ENCODE measurements at places on chromosomes 2 and 18. TPM values are rescaled to one million over a fixed set of nuclear protein-coding genes. Genes with fewer than 3 reads are reported as not detected.
A peak's percentile ranks its signal among the peaks of the same experiment; 100 is the strongest.

DNA sequence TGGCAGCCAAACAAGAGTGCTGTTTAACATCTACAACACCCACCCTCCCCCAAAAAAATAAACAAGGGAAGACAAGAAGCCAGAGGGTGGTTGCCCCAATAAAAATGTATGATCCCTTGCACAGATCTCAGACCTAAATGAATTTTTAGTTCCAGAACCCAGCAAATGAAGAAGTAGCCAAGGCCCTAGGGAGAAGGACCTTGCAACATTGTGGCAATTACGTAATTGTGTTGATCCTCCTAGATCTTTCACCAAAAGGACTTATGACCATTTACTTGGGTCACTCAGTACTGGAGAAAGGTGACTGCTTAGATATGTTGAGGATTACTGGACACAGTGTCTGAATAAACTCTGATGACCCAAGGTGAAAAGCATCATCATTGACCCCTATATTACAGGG lies 1393.8 kb downstream of the LRP1B start:
- H3K4me3 ChIP-seq: no peak overlapping the region
- no peak for DNase-seq
- H3K4me1 ChIP-seq: no peaks in the 10 kb centered on the region
- no peaks in the 10 kb centered on the region for H3K27me3 ChIP-seq

DNA sequence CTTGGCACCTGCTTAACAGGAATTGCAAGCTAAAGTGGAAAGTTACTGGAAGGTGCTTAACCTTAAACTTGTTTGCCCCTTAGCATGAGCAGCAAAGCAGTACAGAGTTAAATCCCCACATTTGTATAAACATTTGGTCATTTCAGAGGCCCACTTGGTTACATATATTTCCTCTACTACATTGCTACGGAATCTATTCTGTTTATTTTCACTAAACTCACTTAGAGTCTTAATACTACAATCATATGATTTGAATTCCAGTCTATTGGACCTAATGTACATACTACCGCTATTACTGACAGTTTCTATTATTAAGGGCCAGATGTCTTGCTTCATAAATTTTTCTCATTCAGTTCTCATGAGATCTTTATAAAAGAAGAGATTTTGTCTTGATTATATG lies 1294.0 kb downstream of the LRP1B start:
- H3K36me3 ChIP-seq: no peaks in the 10 kb centered on the region
- H3K27me3 ChIP-seq: no peaks in the 10 kb centered on the region
- H3K27ac ChIP-seq: no peak overlapping the region

DNA sequence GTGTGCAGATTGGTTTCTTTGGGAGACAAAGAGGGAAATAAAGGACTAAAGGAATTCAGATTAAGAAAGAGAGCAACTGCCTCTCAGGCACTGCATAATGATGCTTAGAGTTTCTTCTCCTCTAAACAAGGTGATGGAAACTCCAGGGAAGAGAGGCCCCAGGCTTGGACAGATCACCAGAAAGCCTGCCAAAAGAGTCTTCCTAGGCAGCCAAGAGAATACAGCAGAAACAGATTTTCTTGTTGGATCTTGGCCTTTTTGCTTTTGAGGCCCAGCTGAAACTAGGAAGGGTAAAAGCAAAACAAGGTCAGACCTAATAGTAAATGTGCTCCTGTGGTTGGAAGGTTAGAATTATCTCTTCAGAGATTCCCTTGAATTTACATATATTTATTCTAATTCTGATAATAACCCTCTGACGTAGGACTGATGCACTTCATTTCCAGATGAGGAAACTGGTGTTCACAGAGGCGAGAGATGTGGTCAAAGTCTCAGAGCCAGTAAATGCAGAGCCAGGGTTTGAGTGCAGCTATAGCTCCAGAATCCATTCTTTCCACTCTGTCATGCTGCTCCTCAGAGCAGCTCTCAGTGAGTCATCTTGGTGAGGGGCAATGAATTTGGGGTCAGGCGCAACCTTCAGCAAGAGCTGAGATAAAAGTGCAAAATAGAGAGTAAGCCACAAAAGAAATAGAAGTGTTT lies 142.3 kb upstream of the FBXO11 start:
- no peaks in the 10 kb centered on the region for H3K4me1 ChIP-seq
- no peaks in the 10 kb centered on the region for H3K36me3 ChIP-seq
- H3K27me3 ChIP-seq: no peaks in the 10 kb centered on the region
- DNase-seq: no peak

DNA sequence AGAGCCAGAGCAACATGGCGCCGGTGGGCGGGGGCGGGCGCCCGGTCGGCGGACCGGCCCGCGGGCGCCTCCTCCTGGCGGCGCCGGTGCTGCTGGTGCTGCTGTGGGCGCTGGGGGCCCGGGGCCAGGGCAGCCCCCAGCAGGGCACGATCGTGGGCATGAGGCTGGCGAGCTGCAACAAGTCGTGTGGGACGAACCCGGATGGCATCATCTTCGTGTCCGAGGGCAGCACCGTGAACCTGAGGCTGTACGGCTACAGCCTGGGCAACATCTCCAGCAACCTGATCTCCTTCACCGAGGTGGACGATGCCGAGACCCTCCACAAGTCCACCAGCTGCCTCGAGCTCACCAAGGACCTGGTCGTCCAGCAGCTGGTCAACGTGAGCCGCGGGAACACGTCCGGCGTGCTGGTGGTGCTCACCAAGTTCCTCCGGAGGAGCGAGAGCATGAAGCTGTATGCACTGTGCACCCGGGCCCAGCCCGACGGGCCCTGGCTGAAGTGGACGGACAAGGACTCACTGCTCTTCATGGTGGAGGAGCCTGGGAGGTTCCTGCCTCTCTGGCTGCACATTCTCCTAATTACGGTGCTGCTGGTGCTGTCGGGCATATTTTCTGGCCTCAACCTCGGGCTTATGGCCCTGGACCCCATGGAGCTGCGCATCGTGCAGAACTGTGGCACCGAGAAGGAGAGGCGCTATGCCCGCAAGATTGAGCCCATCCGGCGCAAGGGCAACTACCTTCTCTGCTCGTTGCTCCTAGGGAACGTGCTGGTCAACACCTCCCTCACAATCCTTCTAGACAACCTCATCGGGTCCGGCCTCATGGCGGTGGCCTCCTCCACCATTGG lies 507 bp downstream of the CNNM4 start:
- peak overlapping the region; percentile 50 for H3K4me3 ChIP-seq
- DNase-seq: no peak
- H3K27me3 ChIP-seq: no peaks in the 10 kb centered on the region
- H3K36me3 ChIP-seq: no peaks in the 10 kb centered on the region

DNA sequence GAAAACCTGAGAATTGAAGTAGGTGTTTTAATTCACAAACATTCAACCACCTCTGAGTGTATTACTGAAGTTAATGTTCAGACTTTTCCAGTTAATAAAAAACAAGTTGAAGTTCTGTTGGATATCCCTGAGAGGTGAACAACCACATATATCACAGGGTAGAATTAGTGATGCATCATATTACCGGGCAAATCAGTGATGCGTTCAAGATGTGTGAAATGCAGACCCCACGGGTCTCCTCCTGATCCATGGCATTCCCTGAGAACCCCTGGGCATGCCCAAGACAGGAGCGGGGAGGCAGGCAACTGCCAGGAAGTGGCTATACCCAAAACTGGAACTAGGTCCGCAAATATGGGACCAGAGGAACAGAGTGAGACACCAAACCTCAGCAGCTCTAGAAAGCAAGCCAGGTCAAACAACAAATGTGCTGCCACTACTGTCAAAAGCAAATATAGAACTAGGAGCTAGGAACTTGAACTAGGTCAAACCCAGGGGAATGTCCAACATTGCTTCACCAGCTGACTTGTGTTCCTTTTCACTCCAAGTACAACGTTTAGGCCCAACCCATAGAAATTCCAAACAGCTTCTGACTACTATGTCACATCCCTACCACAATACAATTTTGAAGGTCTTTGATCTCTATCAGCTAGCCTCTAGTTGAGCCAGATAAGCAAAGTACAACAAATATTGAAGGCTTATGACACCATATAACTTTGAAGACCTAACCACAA lies 20.2 kb downstream of the PSTPIP2 start:
- no peaks in the 10 kb centered on the region for H3K27me3 ChIP-seq
- no peak for DNase-seq
- H3K4me3 ChIP-seq: no peak overlapping the region

- no peak for DNase-seq
- no peaks in the 10 kb centered on the region for H3K4me1 ChIP-seq
- no peaks in the 10 kb centered on the region for H3K36me3 ChIP-seq
- H3K4me3 ChIP-seq: no peak overlapping the region
Measured at GRCh38 chr18:75618146-75618545, 190.6 kb upstream of the SMIM21 start.

- H3K36me3 ChIP-seq: no peaks in the 10 kb centered on the region
- no peaks in the 10 kb centered on the region for H3K27me3 ChIP-seq
- no peak overlapping the region for H3K27ac ChIP-seq
- H3K4me1 ChIP-seq: no peaks in the 10 kb centered on the region
- H3K4me3 ChIP-seq: no peak overlapping the region
- DNase-seq: no peak
Measured at GRCh38 chr2:211354481-211354880, 798.1 kb downstream of the CPS1 start.

GRCh38 chr18:49935215-49935614 lies 121.9 kb upstream of the ACAA2 start:
- H3K4me3 ChIP-seq: no peak overlapping the region
- H3K27me3 ChIP-seq: no peaks in the 10 kb centered on the region

- no peak for DNase-seq
- H3K36me3 ChIP-seq: no peaks in the 10 kb centered on the region
- no peak overlapping the region for H3K4me3 ChIP-seq
- H3K27me3 ChIP-seq: no peaks in the 10 kb centered on the region
Measured at GRCh38 chr2:189297446-189297845, 117.9 kb upstream of the COL5A2 start.

GRCh38 chr2:135741395-135742324 lies at the start of gene UBXN4:
TSS of gene UBXN4 (plus strand) at chr2:135741855. CDS start at chr2:135741930, 75 bp downstream.
- no peaks in the 10 kb centered on the region for H3K36me3 ChIP-seq
- H3K27ac ChIP-seq: peak within 1 kb of the TSS; percentile 99
- H3K4me1 ChIP-seq: no peaks in the 10 kb centered on the region
- H3K27me3 ChIP-seq: no peaks in the 10 kb centered on the region
- H3K4me3 ChIP-seq: peak within 1 kb of the TSS; percentile 90

GRCh38 chr18:51513517-51513916 lies 316.0 kb upstream of the MEX3C start:
- H3K4me3 ChIP-seq: no peak overlapping the region
- H3K27ac ChIP-seq: no peak overlapping the region
- no peaks in the 10 kb centered on the region for H3K4me1 ChIP-seq

- H3K4me1 ChIP-seq: no peaks in the 10 kb centered on the region
- no peak overlapping the region for H3K27ac ChIP-seq
- no peaks in the 10 kb centered on the region for H3K27me3 ChIP-seq
- no peak for DNase-seq
Measured at GRCh38 chr2:164671664-164672396, 50.5 kb upstream of the GRB14 start.

DNA sequence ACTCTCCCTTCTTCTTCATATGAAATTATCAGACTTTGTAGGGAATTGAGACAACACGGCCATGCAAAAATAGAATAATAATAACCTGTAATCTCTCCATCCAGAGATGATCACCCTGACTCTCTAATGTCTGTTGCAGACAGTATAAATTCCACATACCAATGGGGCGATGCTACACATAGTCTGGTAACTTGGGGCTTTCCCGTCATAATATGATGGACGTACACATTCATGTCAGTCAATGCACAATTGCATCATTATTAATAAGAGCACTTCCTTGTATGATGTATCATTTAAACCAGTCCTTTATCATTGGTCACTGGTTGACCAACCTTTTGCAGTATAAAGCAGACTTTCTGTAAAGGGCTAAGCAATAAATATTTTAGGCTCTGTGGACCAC lies 39.5 kb upstream of the SCLY start:
- no peak overlapping the region for H3K4me3 ChIP-seq
- no peaks in the 10 kb centered on the region for H3K4me1 ChIP-seq
- H3K36me3 ChIP-seq: no peaks in the 10 kb centered on the region
- no peak overlapping the region for H3K27ac ChIP-seq
- DNase-seq: no peak
- H3K27me3 ChIP-seq: no peaks in the 10 kb centered on the region

DNA sequence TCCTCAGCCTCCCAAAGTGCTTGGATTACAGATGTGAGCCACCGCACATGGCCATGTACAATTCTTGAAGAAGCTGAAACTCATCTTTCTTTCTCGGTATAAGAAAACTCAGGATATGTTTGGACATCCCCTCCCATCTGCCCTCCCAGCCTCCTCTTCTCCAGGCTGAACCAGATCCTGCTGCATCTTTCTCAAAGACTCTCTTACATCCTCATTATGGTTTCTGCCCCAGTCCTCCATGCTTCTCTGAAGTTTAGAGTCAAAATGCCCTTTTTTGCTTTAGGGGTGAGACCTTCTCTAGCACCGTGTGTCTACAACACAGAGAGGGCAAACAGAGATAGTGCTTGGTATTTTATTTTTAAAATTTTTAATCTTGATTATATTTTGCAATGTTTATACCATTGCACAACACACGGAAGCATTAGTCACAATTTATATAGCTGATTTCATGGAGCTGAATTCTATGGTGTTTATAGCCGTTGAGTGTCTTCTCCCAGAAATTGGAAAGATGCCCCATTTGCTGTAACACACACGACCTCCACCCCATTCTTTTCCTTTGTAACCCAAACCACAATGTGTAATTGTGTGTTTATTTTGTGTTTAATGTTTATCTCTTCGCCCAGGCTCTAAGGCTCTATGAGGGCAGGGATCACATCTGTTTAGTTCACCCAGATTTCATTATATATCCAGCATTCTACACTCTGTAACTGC lies 206.0 kb upstream of the TNP1 start:
- H3K36me3 ChIP-seq: no peaks in the 10 kb centered on the region
- DNase-seq: no peak
- no peak overlapping the region for H3K4me3 ChIP-seq

DNA sequence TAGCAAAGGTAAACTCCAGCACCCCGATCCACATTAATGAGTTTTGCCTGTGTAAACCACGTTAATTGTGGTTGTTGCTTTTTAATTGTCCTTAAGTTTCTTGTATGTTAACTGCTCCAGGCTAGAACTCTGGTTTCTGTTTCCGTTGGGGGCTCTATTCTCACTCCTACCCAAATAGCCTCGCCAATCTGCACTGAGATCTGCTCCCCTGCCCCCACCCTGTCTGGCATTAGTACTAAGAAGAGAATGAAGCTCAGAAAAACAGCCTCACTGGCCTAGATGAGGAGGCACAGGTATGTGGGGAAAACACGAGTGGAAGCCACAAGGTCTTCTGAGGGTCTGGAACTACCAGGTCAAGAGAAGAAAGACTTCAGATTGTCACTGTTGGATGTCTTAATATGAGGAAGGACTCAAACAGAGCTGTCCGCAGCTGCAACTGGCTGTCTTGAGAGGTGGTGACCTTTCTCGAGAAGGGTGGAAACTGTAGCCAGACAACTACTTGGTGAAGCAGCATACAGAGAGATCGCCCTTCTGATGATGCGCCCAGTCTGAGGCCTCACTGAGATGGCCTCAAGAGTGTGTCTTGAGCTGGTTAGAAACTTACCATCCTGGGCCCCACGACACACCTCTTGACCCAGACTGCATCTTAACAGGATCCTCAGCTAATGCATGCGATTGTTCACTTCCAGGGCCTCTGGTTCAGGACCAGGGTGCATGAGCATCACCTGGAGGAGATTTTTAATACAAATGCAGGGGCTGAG lies 73.1 kb downstream of the TGOLN2 start:
- H3K4me3 ChIP-seq: no peak overlapping the region
- DNase-seq: no peak
- H3K27me3 ChIP-seq: no peaks in the 10 kb centered on the region
- H3K36me3 ChIP-seq: no peaks in the 10 kb centered on the region

The CYRIA gene
- total RNA-seq: 4.4 TPM

The CRACDL gene
- total RNA-seq: 9.9 TPM

The DLX1 gene
- not detected for total RNA-seq

The ADAM17 gene
- 7.7 TPM for total RNA-seq

The STAT4 gene
- 2.3 TPM for total RNA-seq

The GAREM2 gene
- total RNA-seq: 5.1 TPM

The UGT1A5 gene
- total RNA-seq: not detected

The AGPS gene
- total RNA-seq: 50.0 TPM

The VIT gene
- 1.6 TPM for total RNA-seq

The EDAR gene
- not detected for total RNA-seq

The PHOSPHO2 gene
- total RNA-seq: 10.5 TPM
